ENCODE measurements at places on chromosomes 16 and 17. TPM values are rescaled to one million over a fixed set of nuclear protein-coding genes. Genes with fewer than 3 reads are reported as not detected.

The C16orf46 gene
- not detected for total RNA-seq

The CACNG5 gene
- not detected for total RNA-seq

The ADGRG1 gene
- total RNA-seq, result 269 TPM

The ADAD2 gene
- not detected for total RNA-seq

The GAS2L2 gene
- total RNA-seq, result not detected

The G6PC1 gene
- total RNA-seq, result not detected

The RCVRN gene
- total RNA-seq, result not detected

The EPOP gene
- total RNA-seq, result 20.9 TPM

The KRTAP1-1 gene
- total RNA-seq, result 15.9 TPM

The CTRB1 gene
- not detected for total RNA-seq

The KCNJ12 gene
- total RNA-seq, result not detected

The RAB26 gene
- total RNA-seq, result 12.3 TPM

The ADCY9 gene
- total RNA-seq, result 7.1 TPM

The MYH3 gene
- 2.7 TPM for total RNA-seq

The LAT gene
- total RNA-seq, result 9.7 TPM

The CCL5 gene
- total RNA-seq, result 28.7 TPM
